ENCODE measurements at places on chromosomes 5 and 9.

DNA sequence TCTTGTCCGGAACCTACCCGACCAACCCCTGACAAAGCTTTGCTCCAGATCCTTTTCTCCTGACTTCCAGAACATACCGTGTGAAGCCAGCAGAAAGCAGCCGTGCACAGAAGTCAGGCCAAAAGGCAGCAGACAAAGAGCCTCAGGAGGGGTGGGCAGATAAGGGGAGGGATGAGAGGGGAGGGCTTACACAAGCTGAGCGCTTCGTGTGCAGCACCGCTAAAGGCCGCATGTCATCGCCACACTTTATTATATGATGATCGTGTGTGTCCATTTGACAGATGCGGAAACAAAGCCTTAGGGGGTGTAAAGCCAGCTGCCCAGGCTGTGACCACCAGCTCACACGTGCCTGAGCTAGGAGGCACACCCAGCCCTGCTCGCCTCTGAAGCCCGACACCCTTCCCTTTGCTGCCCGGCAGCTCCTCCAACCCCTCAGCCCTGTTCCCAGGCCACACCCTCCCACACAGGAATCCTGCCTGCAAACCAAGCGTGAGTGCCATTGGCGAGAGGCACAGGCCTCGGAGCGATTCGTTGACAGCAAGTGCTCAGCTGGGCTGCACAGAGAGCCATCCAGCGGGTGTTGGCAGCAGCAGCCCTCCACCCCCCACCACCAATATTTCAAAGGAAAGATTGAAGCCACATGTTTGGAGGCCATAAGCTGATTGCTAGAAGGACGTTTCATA is 170.5 kb upstream of the SMIM23 start:
- DNase-seq: no peak

GRCh38 chr5:33474004-33474403 is 33.2 kb downstream of the TARS1 start:
- no peak for DNase-seq

GRCh38 chr9:138066049-138066448 is 188.5 kb downstream of the CACNA1B start:
- DNase-seq: no peak

DNA sequence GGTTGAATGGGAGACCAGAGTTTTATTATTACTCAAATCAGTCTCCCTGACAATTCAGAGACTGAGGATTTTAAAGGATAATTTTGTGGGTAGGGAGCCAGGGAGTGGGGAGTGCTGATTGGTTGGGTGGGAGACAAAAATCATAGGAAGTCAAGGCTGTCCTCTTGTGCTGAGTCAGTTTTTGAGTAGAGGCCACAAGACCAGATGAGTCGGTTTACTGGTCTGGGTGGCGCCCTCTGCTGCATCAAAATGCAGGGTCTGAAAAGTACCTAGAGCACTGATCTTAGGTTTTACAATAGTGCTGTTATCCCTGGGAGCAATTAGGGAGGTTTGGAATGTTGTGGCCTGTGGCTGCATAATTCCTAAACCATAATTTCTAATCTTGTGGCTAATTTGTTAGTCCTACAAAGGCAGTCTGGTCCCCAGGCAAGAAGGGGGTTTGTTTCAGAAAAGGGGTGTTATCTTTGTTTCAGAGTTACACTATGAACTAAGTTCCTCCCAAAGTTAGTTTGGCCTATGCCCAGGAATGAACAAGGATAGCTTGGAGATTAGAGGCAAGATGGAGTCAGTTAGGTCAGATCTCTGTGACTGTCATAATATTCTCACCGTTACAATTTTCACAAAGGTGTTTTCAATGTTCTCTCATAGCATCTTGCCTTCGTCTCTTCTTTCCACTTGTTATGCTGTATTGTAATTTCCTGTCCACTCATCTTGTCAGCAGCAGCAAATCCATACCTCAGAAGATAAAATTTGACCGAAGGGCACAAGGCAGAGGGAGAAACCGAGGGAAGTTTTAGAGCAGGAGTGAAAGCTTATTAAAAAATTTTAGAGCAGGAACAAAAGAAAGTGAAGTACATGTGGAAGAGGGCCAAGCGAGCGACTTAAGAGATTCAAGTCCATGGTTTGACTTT is 59.2 kb upstream of the CLINT1 start:
- DNase-seq: peak; percentile 56

DNA sequence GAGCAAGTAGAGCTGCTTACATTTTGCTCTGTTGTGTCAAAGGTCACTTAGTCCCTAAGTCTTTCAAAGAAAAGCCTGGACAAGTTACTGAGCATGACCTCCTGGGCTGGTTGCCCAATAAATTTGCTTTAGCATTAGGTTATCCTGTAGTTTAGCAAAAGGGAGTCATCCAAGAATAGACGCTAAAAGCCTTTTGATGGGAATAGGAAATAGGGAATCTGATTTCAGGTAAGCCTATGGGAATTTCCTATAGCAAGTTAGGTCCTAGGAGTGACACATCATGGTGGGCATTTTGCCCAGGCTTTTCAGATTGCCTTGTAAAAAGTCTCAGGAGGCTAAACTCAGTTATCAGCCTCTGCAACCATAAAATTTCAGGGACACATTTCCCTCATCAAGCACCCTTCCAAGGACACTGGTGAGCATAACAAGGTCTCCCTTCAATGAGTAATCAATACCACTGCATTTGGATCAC is 67.6 kb upstream of the RANBP3L start:
- no peak for DNase-seq

DNA sequence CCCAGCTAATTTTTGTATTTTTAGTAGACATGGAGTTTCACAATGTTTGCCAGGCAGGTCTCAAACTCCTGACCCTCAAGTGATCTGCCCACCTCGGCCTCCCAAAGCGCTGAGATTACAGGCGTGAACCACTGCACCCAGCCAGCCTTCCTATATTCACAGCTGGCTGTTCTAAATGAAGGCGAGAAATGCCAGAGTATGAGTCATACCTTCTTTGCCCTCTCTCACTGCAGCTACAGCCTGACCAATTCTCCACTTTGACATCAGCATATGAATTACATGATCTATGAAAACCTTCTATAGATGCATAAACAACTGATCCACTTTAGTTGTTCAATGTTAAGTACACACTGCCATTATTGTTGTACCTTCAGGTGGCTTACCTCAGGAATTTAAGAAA is 14.5 kb downstream of the APTX start:
- no peak for DNase-seq

DNA sequence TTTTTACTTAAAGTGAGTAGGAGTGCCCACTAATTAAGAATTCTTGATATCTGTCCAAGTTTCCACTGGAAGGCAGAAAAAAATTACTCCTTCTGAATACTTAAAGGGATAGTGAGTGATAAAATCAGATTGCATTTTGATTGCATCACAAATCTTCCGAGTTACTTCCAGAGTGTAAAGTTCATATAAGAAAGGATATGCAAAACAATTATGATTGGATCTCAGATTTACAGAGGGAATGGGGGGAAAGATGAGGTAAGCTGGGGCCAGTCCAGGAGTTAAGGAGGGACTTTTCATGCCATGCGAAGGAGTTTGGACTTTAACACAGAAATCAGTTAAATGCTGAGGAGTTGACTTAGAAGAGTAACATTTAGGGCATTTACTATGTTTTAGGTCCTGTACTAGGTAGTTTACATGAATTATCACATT is 9.3 kb upstream of the RNF145 start:
- DNase-seq: no peak

DNA sequence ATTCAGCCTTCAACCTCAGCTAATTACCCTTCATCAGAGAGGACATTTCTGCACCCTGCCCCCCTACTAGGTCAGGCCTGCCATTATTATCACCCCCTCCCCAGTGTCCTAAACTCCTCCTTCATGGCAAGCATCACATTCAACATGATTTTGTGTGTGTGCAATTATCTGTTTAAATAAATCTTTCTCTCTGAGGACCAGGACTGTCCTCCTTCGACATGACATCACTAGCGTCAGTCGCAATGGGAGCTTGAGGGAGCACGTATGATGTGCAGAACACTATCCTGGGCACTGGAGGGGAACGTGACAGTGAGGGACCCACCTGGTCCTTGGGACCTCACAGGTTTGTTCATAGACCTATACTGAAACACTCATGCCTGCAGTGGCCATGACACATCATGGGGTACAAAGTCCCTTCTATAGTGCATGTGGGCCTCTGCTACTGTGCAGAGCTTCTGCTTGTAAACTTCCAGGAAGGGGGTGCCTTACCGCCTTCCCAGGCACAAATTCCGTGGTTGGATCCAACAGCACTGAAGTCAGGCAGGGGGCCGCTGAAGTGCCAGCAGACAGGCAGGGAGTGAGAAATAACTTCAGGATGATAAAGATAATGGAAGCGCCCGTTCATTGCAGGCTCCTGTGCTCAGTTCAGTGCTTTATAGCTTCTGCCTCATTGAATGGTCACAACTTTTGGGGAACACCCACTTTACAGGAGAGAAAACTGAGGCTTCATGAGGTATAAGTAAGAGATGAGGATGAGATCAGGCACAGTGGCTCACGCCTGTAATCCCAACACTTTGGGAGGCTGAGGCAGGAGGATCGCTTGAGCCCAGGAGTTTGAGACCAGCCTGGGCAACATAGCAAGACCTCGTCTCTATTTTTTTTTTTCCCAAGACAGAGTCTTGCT is 36.0 kb upstream of the STXBP1 start:
- no peak for DNase-seq

DNA sequence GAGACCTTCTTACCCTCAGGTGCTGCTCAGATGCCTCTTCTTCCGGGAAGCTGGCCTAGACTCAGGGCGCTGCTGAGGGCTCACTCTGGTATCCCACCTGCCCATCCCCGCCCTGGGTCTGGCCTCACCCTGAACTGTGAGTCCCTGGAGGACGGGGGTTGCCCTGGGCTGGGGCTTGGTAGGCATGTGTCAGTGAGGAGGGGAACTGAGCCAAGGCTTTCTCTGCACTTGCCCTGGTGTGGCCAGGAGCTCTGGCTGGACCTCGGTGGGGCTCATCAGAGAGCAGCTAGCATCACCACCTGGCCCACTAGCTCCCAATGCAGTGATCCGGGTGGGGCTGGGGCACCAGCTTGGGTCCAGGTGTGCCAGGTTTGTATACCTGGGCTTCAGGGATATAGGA is 15.6 kb downstream of the PLEKHG4B start:
- DNase-seq: no peak

DNA sequence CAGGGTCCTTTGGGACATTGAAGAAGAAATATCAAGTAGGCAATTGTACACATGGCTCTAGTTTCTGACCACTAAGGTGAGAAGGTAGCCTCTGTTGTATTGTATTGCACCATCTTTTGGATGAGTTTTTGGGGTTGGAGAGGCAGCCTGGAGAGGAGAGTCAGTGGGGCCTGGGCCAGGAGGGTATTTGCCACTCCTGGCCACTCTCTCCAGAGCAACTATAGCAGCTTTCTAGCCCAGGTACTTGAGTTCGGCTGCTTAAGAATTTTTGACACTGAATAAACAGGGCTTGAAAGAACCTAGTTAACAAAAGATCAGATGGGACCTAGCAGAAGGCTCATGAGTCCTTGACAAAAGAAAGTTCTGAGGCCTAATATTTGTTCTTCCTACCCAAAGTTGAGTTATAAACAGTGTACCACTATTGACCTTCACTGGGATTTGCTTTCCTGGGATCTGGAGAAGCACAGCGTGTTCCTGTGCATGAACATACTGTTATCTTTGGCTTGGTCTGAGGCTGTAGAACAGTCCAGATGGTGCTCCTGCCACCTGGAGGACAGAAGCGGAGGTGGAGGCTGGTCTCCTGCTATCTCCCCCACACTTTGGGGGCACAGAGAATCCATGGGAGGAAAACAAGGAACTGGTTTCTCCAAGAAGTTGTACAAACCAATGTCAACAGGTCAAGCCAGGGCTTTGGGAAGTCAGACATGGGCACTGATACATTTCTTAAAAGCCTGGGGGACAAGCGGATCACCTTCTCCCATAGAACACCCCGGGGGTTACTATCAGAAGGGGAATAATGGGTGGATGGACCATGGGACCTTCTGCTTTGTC is 110.4 kb upstream of the LIFR start:
- DNase-seq: no peak

DNA sequence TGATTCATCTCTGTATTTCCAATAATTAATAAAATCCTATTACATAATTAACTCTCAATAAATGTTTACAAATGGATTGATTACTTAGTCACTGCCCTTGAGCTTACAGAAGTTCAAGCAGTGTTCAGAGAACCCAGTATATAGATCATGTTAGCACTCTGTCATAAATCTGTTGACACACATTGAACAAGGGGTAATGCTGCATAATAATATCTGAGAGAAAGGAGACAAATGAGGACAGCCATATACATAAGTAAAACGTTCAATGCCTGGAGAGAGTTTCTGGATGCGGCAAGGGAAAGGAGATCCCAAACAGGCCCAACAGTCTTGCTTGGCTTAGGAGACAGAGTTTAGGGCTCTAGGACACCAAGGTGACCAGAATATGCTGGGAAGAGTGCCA is 270.2 kb downstream of the FBXL17 start:
- DNase-seq: no peak

DNA sequence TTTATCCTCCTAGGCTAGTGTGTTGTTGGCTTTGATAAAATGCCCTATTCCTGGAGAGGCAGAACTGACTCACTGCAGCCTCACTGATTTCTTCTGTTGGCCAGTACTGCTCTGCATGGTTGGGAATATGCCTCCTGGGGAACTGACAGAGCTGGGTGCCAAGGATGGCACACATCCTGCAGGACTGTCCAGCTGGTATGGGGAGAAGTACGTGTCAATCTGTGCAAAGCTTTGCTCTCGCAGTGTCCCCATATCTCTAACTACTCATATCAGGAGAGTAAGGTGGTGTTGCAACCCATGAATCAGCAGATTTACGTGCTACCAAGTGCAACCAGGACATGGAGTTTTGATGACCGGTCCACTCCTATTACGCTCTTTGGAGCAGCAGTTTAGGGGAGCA is 74.7 kb downstream of the TEK start:
- DNase-seq: no peak

DNA sequence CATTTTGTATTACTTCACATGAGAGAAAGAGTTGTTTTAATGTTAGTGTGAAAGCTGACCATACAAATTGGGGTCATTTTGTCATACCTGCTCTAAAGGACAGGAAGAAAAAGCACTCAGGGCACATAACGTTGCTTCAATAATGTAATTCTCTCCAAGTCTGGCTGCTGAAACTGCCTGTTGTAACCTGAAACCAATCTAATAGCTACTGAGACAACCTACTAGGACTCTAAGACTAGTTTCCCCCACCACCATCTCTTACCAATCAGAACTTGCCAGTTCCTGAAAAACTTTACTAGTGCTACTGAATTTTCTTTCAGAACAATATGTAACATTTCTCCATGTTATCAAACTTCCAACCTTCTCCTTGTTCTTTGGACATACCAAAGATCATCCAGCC is 374.7 kb downstream of the PTPRD start:
- DNase-seq: no peak

DNA sequence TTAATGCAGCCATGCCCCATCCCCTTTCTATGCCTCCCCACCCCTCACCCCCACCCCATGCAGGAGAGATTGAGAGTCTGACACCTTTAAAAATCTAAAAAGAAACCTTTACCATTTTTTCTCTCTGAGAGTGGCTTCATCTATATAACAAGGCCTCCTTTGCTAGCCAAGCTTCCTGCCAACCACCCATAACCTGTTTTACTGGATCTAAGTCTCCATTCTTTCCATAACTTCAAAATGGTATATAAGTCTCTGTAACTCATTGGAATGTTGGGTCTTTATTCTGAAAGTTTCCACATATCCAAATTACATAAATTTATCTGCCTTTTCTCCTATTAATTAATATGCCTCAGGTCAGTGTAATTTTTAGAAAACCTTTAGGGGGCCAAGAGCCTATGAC is 1174.0 kb downstream of the MAT2B start:
- DNase-seq: no peak

- DNase-seq: no peak
Measured at GRCh38 chr9:73441890-73442818, 290.5 kb downstream of the ANXA1 start.

All from CD4-positive, alpha-beta T cell treated with Interleukin-12 subunit alpha and Interleukin-12 subunit beta, for 1 hour (primary cell).